ENCODE measurements at places on chromosomes 7 and 10. TPM values are rescaled to one million over a fixed set of nuclear protein-coding genes. Genes with fewer than 3 reads are reported as not detected.

Gene NOS3
- 0.39 TPM for total RNA-seq

Gene KIAA1549
- 1.8 TPM for total RNA-seq

Gene TMEM213
- total RNA-seq: not detected

Gene ARHGAP22
- total RNA-seq: 6.2 TPM

Gene GIMAP7
- total RNA-seq: not detected

Gene COL13A1
- total RNA-seq: 19.5 TPM

Gene PKD2L1
- not detected for total RNA-seq

Gene OR9A2
- not detected for total RNA-seq

Gene PAPOLB
- not detected for total RNA-seq

Gene EIF5AL1
- total RNA-seq: 0.54 TPM

Gene OR2F1
- total RNA-seq: not detected

Gene CALY
- not detected for total RNA-seq

Gene CALML3
- total RNA-seq: not detected

Gene IGFBP1
- total RNA-seq: 2.6 TPM
